ENCODE measurements at places on chromosomes 1 and 21. TPM values are rescaled to one million over a fixed set of nuclear protein-coding genes. Genes with fewer than 3 reads are reported as not detected.
A peak's percentile ranks its signal among the peaks of the same experiment; 100 is the strongest.

Gene LCE3E
- total RNA-seq, result not detected

DNA sequence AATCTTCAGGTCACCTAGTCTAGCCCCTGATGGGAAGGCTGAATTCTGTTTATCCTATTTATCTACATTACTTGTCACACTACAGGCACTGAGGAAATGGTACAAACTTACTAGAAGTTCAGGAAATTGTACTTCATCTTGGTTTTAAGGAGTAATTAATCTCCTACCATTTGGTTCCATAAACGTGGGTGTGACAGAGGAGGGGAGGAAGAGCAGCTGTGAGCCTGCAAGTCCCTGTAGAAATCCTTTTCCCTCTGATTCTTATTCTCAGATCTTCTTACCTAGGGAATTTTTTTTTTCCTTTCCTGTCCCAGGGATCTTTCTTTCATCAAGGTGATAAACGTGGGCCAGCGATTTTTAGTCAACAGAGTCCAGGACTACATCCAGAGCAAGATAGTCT is 14.1 kb downstream of the PFKFB2 start:
- no peak for DNase-seq

DNA sequence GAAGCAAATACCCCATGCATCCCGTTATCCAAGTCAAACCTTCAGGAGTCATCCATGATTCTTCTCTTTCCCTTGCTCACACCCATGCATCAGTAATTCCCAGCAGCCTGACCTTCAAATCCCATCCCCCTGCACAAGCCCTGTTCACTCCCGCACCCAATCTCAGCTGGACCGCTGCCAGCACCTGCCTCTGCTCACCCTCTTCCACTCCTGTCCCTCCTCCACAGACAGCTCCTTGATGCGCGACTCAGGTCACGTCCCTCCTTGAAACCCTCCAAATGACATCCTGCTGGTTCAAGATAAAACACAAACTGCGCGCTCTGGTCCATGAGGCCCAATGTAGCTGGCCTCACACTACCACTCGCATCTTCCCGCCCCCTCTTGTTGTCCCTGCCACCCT is 43.4 kb upstream of the MPZL1 start:
- no peak for DNase-seq

DNA sequence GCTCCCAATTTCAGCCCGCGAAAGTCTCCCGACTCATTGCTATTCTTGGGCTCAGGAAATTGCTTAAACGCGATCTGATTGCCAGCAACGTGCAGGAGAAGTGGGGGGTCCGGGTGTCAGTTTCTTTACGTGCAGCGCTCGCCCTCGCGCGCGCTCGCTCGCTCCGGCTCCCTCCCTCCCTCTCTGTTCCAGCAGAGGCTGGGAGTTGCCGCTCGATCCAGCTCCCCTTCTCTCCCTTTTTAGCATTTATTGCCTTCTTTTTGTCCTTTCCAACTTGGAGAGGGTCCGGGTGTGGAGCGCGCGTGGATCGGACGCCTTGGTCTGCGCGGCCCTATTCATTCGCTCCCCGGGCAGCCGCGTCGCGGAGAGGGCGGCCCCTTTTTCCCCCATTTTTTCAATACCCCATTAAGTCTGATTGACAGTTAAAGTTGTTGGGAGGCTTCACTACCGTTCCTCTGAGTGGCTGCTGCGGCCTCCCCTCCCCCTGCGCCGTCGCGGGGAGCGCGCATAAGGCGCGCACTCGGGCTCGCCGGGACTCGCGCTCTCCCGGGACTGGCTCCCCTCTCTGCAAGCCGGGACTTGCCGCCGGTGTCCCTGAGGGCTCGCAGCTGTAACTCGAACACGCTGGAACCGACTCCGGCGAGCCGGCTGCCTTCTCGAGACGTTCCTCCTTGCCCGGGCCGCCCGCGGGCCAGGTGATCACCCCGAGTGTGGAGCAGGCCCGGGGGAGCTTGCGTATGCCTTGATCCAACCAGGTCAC is at the start of gene DHRS3:
TSS of gene DHRS3 (minus strand) at position 310 of the 760 bp plus-strand sequence. CDS start 862 bp downstream, outside the sequence.
- peak; percentile 90 for DNase-seq

DNA sequence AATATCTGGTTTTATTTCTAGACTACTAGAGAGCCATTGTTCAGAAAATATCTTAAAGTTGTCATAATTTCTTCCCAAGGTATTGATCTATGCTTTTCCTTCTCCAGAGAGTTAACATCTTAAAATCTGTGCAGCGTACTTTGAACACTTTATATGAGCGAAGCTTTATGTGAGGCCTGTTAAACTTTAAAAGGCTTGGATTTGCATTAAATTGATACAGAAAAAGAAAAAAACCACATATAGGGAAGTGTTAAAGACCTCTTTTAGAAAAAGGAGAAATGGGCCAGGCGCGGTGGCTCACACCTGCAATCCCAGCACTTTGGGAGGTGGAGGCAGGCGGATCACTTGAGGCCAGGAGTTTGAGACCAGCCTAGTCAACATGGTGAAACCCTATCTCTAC is 59.2 kb upstream of the MORC3 start:
- no peak for DNase-seq

Gene DISC1
- 0.64 TPM for total RNA-seq

- DNase-seq, result no peak
These were observed 118.5 kb upstream of the C1orf174 start for GRCh38 chr1:4018466-4019146.

DNA sequence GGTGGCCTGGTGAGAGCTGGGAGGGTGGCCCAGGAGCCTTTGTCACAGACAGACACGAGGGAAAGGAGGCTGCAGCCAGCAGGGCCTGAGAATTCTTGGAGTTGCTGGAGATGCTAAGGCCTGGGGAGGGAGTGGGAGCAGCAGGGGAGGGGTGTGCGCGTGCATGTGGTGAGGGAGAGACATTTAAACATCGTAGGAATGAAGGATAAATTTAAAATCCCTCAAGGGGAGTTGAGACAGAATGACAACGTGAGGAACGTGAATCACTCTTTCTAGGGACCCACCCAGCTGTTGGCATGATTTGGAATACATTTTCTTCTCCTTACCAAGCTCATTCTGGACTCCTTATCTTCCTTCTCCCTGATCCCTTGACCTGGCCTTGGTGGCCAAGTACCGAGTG is 73.3 kb upstream of the CACNA1E start:
- DNase-seq, result no peak

DNA sequence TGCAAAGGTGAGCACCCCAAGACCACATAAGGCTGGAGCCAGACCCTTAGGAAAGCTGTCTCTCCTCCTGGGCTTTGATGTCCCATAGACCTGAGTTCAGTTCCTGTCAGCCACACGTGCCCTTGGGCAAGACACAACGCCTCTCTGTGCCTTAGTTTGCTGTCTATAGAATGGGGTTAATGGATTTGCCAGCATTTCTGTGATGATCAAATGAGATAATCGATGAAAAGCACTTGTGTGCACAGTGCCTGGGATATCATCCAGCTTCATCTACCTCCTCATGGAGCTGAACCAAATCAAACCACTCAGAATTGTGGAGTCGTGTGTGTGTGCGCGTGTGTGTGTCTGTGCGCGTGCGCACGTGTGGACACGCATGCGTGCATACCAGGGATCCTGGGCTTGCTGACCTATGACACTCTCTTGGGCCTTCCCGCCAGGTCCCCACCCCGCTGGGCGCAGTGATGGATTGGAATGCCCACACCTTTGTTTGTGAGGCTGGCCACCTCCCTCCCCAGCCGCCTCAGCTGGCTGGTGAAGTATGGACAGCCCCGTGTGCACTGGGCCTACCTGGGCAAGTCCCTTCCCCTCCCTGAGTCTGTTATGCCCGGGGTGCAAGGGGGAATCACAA is 5.2 kb downstream of the TTC22 start:
- DNase-seq, result no peak

All from bronchial epithelial cell (primary cell).